ENCODE measurements at places on chromosomes 6 and 20.

DNA sequence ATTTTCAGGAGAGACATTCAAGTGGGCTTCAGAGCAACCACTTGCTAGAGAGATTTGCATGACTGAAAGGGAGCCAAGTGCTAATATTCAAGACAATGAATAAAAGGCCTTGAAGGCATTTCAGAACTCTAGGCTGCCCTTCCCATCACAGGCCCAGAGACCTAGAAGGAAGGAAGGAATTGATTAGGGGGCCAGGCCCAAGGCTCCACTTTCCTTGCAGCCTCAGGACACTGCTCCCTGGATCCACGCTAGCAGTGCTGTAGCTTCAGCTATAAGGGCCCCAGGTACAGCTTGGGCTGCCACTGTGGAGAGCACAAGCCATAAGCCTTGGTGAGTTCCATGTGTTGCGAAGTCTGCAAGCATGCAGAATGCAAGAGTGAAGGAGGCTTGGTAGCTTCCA, 731.9 kb upstream of the FLRT3 start:
- no peak for DNase-seq

DNA sequence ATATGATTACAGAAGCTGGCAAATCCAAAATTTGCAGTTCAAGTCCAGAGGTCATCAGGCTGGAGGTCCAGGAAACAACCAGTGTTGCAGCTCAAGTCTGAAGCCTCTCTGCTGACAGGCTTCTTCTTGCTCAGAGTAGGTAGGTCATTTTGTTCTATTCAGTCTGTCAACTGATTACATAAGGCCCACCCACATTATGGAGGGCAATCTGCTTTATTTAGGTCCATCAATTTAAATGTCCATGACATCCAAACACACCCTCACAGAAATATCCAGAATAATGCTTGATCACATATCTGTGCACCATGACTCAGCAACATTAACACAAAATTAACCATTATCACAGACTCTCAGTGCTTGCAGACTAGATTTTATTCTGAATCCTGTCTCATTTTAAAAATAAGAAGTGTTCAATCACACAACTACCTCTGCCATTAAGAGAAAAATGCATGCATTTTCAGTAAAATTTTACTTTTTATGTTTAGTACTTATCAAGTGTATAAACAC, 759.2 kb upstream of the ADGRB3 start:
- DNase-seq = no peak

DNA sequence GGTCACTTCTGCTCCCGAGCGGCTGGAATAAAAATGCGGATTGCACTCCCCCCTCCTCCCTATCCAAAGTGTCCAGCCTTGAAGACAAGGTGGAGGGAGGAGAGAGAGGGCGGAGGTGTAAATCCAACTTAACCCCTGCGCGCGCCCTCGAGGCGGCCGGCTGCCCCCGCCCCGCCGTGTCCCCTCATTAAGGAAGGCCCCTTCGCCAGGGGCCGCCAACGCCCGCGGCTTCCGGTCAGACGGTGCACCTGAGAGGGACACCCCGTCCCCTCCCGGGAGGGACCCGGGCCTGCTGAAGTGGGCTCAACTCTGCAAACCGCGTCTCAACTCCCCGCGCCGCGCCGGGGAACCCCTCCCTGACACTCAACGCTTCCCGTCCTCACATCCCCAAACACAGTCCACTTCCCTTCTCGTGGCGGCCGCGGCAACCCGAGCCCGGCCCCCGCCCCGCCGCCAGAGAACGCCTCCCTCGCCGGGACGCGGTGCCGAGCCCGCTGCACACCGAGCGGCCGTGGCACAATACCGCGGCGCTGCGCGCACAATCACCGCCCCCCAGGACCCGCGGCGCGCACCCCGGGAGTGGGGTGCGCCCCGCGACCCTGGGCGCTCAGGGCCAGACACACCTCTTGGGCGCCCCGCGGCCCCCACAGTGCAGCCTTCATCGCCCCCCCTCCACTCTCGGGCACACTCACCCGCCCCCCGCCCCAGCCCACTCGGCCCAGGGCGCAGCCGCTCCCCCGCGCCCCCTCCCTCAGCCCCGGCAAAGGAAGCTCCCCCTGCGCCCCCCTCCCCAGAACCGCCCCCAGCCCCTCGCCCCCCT, 102.5 kb downstream of the NOL4L start:
- DNase-seq = peak; percentile 58

DNA sequence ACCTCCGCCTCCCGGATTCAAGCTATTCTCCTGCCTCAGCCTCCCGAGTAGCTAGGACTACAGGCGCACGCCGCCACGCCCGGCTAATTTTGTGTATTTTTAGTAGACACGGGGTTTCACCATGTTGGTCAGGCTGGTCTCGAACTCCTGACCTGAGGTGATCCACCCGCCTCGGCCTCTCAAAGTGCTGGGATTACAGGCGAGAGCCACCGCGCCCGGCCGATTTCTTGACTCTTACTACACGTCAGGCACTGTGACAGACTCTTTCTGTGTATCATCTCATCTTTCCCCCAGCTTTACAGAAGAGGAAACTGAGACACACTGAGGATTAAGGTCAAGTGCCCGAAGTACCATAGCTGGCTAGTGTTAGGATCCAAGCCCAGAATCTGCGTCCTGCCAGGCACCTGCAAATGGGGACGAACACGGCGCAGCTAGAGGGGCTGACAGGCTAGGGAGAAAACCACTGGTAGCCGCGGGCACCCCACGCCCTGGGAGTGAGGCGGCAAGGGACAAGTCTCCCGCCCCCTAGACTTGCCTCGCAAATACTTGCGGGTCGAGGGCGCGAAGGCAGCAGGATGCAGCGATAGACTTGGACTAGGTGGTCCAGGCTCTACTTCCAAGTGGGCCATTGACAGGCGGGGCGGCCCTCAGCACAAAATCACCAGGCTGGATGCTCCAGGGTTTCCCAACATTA, 1.1 kb upstream of the TAF8 start:
- peak; percentile 38 for DNase-seq

DNA sequence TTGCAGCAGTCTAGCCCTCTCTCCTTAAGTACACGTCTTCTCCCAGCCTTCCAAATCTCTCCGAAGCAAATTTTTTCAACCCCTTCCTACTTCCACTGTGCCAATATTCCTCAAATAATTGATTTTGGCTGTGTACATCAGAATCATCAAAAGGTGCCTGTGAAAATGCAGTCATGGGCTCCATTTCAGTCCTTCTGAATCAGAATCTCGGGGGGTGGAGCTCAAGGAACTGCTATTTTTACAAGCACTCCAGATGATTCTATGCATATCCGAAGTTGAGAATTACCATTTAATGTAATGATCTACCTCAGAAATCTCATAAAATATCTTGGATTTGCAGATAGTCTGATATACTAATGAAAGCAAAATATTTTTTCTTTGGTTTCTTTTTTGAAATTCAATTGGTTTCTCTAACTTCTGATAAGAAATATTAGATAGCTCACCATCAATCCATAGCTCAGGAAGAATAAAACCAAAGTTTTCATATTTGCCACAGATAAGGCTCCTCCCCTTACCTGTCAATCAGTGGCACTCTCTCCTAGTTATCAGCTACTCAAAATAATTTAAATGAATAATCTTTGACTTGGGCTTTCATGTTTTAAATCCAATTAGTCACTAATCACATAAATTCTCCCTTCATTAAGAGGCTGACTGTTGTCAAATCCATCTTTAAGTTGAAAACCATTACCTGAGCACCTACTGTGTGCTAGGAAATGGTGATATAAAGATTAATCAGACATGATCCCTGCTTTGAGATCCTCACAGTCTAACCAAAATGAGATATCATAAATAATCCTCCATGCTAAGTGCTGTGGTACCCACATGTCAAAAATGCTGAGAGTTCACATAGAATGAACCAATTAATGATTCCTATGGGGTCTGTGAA, 36.4 kb upstream of the STXBP5 start:
- no peak for DNase-seq

DNA sequence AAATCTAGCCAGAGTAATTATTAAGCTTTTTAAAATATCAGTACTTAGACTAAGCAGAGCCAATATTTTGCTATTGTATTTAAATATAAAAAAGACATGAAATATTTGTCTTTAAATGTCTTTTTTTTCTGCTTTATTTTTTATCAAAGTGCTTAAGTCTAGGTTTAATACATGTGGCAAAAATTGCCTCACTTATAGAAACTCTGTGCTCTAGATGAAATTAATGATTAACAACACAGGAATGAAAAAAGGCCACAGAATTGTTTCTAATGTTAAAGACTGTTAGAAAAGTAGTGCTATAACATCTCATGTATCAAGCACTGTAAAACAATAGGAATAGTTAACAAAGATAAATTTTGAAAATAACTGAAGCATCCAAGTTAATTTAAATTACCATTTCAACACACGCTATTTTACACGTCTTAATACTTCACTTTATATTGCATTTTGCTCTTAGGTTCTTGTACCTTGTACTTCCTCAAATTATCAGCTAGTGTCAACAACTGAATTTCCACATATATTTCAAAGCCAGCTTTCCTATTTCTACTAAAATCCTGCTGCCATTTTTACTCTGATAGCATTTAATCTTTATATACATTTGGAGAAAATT, 1515.1 kb downstream of the HACE1 start:
- DNase-seq = no peak

GRCh38 chr6:45548657-45549515, 171.2 kb upstream of the SUPT3H start:
- no peak for DNase-seq

GRCh38 chr6:24385536-24386269, 17.0 kb upstream of the MRS2 start:
- DNase-seq = no peak

DNA sequence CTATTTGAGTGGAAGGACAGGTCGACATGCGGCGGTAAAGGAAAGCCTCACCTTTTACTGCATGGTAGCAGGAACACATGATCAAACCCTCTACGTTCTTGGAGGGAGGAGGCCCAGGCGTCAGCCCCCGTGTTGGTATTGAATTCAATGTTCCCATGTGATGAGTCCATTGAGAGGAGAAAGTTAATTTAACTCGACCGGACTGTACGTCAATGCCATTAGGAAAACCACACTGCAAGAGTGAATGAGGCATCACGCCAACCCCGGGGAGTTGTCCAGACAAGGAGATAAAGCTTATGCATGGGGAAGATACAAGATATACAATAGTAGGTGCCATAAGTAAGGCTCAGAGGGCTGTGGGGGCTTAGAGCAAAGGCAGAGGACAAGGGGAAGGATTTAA, 213.9 kb upstream of the ECI2 start:
- no peak for DNase-seq

DNA sequence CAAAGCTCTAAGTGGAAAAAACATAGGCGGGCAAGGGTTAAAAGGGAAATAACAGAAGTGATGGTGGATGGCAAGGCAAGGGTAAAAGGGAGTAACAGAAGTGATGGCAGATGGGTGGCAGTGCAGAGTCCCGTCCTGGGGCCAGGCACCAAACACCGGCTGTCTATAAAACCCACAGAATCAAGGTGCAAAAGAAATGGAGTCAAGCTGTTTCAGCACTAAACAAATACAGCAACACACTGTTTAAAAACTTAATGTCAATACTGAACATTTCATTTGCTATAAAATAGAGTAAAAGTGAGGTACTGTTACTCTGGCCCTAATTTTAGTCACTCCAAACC, 87.6 kb downstream of the MAN1A1 start:
- DNase-seq = no peak

GRCh38 chr6:39516471-39516870, 194.0 kb upstream of the KCNK16 start:
- DNase-seq = no peak
